Naive B cell (primary cell): ENCODE measurements at places on chromosomes 5 and 9. TPM values are rescaled to one million over a fixed set of nuclear protein-coding genes. Genes with fewer than 3 reads are reported as not detected.

DNA sequence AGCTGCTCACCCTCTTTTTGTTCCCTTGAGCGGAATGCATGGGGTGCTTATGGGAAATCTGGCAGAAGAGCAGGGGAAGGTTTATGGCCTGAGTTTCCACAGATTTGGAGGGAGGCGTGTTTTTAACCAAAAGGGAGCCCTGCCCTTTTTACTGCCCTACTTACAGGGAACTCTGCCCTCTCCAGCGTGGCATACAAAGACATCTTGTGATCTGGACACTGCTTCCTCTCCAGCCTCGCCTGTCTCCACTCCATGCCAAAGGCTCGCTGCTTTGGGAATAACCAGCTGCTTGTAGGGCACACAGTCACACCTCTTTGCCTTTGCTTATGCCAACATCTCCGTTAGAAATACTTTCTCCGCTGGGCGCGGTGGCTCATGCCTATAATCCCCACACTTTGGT is 314.2 kb downstream of the ARHGAP26 start:
- no peak for DNase-seq

DNA sequence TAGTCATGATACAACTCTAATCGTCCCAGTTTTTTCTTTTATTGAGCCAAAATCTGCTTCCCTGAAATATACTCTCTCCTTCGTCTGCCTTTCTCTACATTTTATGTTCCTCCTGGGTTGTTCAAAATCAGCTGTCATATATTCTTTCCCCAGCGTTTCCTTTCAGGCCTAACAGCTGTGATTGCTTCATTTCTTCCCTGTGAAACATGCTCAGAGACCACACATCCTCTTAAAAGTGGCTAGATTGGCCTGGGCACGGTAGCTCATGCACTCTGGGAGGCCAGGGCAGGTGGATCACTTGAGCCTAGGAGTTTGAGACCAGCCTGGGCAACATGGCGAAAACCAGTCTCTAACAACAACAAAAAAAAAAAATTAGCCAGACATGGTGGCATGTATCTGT is 25.1 kb downstream of the NFX1 start:
- DNase-seq = no peak

GRCh38 chr5:181028032-181028819 is 11.8 kb upstream of the BTNL9 start:
- no peak for DNase-seq

DNA sequence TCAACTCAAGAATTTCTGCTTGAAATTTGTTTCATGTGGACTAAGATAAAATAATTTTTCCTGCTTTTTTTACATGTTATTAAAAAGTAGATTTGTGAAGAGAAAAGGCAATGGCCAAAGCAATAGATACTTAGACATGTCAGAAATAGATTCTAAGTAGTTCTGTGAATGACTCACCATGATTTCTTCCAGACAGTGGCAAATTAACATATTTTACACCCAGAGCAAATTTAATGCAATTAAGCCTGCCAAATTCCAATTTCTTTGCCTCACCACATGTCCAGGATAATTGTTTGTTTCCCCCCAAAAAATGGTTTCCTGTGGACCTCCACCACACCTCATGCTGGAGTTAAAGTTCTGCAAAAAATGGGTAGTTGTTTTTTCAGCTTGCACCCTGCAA is 651.4 kb downstream of the CETN3 start:
- no peak for DNase-seq

GRCh38 chr5:95704150-95704549 is 21.4 kb upstream of the SPATA9 start:
- DNase-seq = no peak

DNA sequence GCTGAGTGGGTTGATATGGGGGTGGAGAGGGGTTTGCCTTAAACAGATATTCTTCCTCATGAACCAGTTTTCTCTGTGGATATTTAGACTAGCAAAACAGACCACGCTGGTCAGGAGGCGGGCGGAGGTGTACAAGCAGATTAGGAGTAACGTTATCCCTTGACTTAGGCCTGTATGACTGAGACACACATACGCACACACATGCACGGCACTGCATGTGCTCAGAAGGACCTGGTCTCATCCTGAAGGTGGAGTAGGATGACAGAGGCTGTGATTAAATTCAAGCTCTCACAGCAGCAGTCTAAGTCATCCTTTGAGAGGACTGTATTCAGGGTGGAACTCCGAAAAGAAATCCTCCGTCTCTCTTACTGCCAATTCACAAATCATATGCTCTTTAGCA is 209.7 kb downstream of the DIRAS2 start:
- no peak for DNase-seq

GRCh38 chr9:7500521-7500920 is 299.1 kb downstream of the DMAC1 start:
- DNase-seq = no peak

- no peak for DNase-seq
Observed at GRCh38 chr5:5288201-5288600, 134.3 kb upstream of the ICE1 start.

Gene PCDHB16
- not detected for polyA plus RNA-seq

DNA sequence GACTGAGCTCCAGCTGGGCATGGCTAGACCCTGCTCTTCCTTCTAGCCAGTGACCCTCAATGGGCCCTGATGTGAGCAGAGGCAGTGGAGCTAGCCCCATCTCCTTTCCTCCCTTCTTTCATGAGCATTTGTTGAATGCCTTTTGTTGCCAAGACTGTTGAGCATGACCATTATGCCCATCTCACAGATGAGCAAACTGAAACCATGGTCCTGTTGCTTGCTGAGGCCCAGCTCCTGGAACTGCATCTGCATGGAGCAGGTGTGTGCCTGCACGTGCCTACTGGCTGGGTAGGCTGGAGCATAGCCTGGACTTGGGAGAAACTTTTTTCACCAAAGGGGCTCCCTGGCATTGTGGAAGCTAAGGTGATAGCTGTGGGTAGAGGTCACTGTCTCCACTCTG is 3.0 kb upstream of the WNK2 start:
- no peak for DNase-seq

DNA sequence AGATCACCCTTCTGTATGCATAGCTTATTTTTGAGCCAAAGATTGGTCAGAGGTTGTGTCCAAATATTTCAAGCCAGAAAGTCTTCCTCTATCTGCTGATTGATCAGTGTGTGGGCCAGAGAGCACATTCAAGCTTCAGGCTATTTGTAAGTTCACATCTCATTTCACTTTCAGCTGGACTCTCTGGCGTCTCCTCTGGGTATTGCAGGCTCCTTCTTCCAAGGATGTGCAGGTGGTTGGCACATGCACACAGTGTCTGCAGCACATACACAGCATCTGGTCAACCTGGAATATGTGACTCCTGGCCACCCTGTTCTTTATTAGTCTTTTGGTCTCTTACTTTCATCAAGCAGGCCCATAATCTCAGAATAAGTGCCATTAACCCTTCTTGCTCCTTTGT is 516.1 kb downstream of the ANXA1 start:
- DNase-seq = no peak

GRCh38 chr5:33422191-33422590 is 18.6 kb upstream of the TARS1 start:
- DNase-seq = no peak

DNA sequence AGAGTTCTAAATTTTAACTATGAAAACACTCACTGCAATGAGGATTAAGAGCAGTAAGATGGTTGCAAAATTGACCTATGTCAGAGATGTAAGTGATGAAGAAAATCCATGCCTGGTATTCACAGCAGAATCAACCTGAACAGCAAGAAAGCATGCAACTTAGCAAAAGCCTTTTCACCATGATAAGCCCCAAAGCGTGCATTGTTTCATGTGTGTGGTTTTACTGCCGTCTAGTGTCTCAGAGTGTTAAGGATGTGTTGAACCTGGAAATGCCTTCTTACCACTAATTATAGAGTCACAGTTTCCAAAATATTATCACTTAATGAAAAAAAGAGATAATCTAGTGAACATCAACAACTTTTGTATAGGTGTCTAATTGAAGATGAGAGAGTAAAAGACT is 415.2 kb upstream of the TRPC7 start:
- DNase-seq = no peak

GRCh38 chr9:120891884-120892747 is 15.1 kb upstream of the PHF19 start:
- DNase-seq = no peak

Gene TRIP13
- not detected for polyA plus RNA-seq

DNA sequence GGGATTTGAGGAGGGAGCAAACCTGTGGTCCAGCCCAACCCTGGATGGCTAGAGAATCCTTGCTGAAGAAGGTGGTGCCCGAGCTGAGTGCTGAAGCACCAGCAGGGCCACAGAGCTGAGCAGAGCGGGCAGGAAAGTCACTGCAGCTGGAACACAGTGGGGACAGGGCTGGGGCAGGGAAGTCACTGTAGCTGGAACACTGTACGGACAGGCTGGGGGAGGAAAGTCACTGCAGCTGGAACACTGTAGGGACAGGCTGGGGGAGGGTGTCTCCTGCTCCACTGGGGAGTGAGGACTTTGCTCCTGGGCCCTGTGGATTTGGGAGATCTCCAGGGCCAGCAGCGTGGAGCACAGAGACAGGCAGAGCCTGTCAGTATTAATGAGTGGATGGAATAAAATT is 9.0 kb upstream of the SUSD3 start:
- DNase-seq = no peak

Gene BTNL8
- polyA plus RNA-seq = not detected

DNA sequence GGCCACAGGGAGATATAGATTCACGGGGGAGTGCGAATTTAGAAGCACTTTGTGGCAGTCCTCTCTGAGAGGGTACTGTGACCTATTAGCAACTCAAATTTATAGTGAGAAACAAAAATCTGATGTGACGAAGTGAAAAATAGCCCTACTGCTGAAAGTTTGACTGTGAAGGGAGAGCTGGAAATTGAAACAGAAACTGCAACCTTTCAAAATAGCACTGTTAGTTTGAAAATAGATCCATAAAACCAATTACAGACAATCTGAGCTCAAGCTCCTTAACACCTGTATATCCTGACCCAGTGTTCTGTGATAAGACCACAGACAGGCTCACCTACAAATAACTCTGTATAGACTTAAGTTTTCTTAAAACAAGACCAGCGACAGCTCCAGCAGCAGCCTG is 420.1 kb downstream of the IRX1 start:
- no peak for DNase-seq

DNA sequence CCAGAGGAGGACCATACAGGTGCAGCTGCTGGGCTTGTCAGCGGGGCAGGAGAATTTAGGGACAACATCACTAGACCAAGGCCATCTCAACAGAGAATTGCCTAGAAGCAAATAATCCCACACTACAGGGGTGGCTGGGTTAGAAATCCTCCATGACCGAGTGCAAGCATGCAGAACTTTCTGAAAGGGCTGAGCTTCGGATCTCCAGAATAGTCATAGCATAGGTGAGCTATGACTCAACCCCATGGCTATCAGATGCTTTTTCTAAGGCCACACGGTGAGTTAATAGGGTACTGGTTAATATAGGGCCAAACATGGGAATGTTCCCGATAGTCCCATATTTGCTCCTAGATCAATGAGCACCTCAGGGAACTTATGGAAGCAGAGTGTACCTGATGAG is 4.2 kb downstream of the KCNIP1 start:
- DNase-seq = no peak

DNA sequence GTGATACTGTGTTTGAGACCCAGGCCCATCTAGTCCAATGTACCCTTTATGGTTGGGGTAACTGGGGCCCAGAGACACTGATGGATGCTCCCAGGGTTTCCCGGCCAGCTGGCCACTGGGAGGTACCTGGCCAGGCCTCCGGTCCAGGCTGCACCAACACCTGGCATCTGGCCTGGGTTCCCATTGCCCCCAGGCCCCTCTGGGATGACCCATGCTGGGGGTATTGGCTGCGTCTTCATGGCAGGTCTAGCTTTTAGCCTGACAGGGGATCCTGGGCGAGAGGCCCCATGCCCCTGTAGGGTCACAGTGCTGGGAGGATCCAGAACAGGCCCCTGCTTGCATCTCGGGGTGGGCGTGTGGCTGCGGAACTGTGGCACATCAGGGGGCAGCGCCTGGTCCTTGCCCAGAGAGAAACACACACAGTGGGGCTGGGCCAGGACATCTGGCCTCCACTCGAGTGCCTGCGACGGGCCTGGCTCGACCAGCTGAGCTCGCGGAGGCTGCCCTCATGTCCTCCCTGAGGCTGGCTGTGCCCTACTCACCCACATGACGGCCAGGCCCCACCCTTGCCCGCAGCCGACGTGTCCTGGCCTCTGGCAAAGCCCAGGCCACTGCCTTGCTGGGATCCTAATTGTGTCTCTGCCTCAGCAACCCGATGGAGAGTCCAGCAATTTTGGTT is 21.5 kb upstream of the COL5A1 start:
- no peak for DNase-seq

DNA sequence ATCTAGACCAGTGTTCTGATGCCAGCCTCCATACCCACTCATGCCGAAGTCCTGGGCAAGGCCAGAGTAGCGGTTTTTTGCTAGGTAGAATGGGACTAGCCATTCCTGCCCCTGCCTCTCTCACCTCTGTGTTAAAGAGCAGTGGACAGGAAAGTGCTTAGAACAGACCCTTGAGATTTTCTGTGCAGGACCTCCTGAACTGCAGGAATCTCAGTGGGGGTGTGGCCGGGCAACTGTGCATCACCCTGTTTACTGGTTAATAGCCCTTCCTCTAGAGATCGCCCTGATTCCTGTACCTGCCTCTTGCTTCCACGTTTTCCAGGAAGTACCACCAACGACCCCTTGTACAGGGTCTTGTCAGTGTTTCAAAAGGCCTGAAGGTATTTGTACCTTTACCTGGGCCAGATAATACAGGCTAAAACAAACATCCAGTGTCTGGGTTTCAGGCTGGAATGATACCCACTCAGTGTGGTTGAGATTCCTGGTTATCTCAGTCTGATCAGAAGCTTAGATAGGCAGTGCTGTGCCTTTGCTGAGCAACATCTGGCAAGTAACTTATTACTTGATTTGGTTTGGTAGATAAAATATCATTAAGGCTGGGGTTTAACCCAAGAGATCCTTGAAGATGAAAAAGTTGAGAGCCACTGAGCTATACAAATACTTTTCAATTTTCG is 65.9 kb downstream of the RGS3 start:
- DNase-seq = no peak

Gene TAF11L5
- not detected for polyA plus RNA-seq

Gene MGAT4B
- polyA plus RNA-seq = 7.7 TPM

GRCh38 chr5:86824637-86825036 is 206.9 kb downstream of the COX7C start:
- DNase-seq = no peak

Gene CTSV
- not detected for polyA plus RNA-seq

Gene ZNF367
- 1.0 TPM for polyA plus RNA-seq
